ENCODE measurements at places on chromosomes 5 and 9. TPM values are rescaled to one million over a fixed set of nuclear protein-coding genes. Genes with fewer than 3 reads are reported as not detected.

DNA sequence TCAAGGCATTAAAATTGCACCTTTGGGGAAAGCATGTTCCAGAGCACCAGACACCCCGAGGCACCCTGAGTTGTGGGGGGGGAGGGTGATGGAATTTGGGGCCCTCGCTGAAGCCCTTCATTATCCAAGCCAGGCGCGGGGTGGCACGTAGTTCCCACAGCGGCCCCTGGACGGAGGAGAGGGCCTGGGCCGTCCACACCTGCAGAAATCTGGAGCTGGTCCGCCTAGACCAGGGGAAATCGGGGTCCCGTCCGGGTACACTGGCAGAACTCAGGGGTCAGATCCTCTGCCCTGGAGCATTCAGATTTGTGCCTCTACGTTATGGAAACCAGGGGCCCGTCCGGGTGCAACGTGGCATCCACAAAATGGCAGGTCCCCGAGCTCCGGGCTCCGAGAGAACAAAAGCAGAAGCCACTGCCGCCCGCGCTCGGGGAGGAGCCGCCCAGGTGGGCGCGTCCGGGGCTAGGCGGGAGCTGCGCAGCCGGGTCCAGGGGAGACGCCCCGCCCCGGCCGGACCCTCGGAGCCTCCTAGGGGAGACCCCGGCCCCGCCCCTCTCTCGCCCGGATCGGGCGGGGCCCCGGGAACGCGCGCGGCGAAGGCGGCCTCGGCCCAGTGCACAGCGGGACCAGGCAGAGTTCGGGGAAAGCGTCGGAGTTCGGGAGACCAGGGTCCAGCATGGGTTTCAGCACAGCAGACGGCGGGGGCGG, at the start of gene PLEKHG4B:
Gene PLEKHG4B, plus strand, starts transcription at position 613 of the 708 bp plus-strand sequence. Its CDS starts 64 bp downstream, at position 677.
- no peak within 1 kb of the TSS for H3K27ac ChIP-seq
- DNase-seq, result no peak
- no peaks in the 10 kb centered on the region for H3K27me3 ChIP-seq
- no peak within 1 kb of the TSS for H3K4me3 ChIP-seq
- no peaks in the 10 kb centered on the region for H3K36me3 ChIP-seq

GRCh38 chr9:2411459-2412215, 209.9 kb upstream of the VLDLR start:
- no peaks in the 10 kb centered on the region for H3K27me3 ChIP-seq
- no peak for DNase-seq
- peaks cover 6% of the 10 kb centered on the region for H3K4me1 ChIP-seq
- H3K27ac ChIP-seq, result no peak overlapping the region

GRCh38 chr5:65577141-65577540, 14.0 kb downstream of the PPWD1 start:
- no peaks in the 10 kb centered on the region for H3K4me1 ChIP-seq
- H3K27ac ChIP-seq, result no peak overlapping the region
- peaks cover 33% of the 10 kb centered on the region for H3K36me3 ChIP-seq

GRCh38 chr5:60613826-60614225, 86.1 kb downstream of the DEPDC1B start:
- no peak overlapping the region for H3K27ac ChIP-seq
- no peaks in the 10 kb centered on the region for H3K27me3 ChIP-seq
- H3K4me3 ChIP-seq, result no peak overlapping the region
- no peaks in the 10 kb centered on the region for H3K36me3 ChIP-seq

GRCh38 chr5:179455320-179455719, 95.0 kb upstream of the RUFY1 start:
- H3K4me3 ChIP-seq, result no peak overlapping the region
- H3K36me3 ChIP-seq, result no peaks in the 10 kb centered on the region
- H3K4me1 ChIP-seq, result no peaks in the 10 kb centered on the region
- no peak for DNase-seq
- no peaks in the 10 kb centered on the region for H3K27me3 ChIP-seq
- no peak overlapping the region for H3K27ac ChIP-seq

Gene DMRT2
- not detected for total RNA-seq

All from Karpas-422 (cell line).